ENCODE measurements at places on chromosomes 1 and 21.

DNA sequence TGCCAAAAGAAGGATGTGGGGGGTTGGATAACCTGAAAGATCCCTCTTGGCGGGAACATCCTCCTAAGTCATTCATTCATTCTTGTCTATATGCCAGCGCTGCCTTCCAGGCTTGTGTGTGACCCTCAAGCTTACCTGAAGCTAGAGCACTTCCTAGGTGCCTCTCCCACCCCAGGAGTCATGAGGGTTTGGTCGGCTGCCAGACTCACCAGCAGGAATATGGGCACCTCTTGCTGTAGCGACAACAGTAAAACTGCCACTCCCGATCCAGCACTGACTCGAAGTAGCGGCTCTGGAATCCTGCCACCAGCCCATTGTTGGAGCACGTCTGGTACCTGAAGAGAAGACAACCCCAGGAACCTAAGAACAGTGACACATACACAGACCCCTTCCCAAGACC lies 15.0 kb downstream of the DPT start:
- DNase-seq: no peak

GRCh38 chr1:209797978-209798639 lies 7.8 kb downstream of the IRF6 start:
- no peak for DNase-seq

- no peak for DNase-seq
These were observed 24.8 kb downstream of the F11R start for GRCh38 chr1:160996178-160996577.

- DNase-seq: no peak
These were observed 11.0 kb downstream of the AHCYL1 start for GRCh38 chr1:109995536-109995935.

DNA sequence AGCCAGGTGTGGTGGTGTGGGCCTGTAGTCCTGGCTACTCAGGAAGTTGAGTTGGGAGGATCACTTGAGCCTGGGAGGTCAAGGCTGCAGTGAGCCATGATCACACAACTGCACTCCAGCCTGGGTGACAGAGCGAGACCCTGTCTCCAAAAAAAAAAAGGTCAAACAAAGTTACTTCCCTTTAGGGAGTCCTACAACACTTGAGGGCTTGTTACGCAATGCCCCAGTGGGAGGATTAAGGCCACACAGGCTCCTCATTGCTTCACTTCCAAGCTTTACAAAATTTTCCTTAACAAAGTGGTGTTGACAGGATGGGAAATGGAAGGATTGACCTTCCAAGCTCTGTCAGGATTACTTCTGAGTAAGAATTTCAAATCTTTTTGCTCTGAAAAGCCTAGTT lies 6.2 kb upstream of the EXTL1 start:
- DNase-seq: no peak

GRCh38 chr1:223852337-223852736 lies 6.6 kb upstream of the TP53BP2 start:
- DNase-seq: no peak

- DNase-seq: no peak
These were observed 30.3 kb downstream of the NIBAN1 start for GRCh38 chr1:184943998-184944397.

Data from BJ (cell line).